ENCODE measurements at places on chromosomes 1 and 21. TPM values are rescaled to one million over a fixed set of nuclear protein-coding genes. Genes with fewer than 3 reads are reported as not detected.
A peak's percentile ranks its signal among the peaks of the same experiment; 100 is the strongest.

The TTC24 gene
- not detected for total RNA-seq

DNA sequence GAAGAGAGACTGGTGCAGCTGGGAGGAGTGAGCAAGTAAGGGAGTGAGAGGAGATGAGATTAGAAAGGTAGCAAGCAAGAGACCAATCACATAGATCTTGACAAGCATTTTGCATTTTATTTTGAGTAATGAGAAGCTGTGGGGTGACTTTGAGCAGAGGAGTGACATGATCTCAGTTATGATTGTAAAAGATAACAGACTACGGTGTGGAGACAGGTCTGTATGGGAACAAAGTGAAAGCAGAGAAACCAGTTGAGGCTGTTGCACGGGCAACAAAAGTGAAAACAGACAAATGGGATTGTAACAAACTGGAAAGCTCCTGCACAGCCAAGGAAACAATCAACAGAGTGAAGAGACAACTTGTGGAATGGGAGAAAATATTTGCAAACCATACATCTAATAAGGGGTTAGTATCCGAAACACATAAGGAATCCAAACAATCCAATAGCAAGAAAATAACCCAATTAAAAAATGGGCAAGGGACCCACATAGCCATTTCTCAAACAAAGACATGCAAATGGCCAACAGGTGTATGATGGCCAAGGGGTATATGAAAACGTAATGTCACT lies 68.4 kb downstream of the SNRPE start:
- H3K4me3 ChIP-seq = no peak overlapping the region
- H3K27me3 ChIP-seq = no peaks in the 10 kb centered on the region
- H3K27ac ChIP-seq = no peak overlapping the region
- no peaks in the 10 kb centered on the region for H3K36me3 ChIP-seq
- DNase-seq = no peak

The LCE2B gene
- total RNA-seq = not detected

DNA sequence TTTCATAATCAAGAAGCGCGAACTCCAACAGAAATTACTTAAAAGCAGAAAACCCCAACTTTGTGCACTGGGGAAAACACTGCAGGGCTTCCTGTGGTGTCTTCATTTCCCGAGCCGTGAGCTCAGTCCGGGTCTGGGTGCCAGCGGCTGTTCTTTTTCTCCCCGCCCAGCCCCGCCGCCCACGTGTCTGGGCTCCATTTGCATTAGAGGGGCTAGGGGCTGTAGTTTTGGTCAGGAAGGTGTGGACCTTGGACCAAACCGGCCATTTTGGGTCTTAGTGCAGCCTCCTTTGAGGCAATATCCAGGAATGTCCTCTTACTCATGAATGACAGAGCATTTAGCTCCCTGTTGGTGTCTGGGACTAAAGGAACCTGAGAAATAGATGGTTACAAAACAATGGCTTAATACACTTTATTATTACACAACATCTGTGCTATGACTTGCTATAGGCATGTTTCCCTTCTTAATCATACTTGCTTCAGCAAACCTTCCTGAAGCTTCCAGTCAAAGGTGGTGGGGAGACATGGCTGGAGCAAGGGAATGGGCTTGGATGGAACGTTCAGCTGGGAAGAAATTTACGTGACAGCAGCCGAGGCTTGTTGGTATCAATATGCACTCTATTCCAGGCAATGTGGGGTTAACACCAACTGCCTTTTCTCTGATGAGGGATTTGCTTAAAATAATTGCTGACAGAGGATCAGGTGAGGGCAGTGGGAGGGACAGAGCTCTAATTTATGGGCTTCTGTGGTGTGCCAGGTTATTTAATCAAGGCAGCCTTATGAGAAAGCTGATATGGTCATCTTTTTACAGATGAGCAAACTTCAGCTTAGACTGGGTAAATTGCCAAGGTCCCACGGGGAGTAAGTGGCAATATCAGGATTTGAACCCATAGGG lies 1.1 kb downstream of the AGTRAP start:
- H3K36me3 ChIP-seq = no peaks in the 10 kb centered on the region
- H3K4me3 ChIP-seq = peak overlapping the region; percentile 83
- peak; percentile 43 for DNase-seq
- H3K27me3 ChIP-seq = no peaks in the 10 kb centered on the region

GRCh38 chr21:18142655-18143054 lies 102.0 kb upstream of the CHODL start:
- H3K36me3 ChIP-seq = no peaks in the 10 kb centered on the region
- H3K4me1 ChIP-seq = no peaks in the 10 kb centered on the region
- no peak overlapping the region for H3K27ac ChIP-seq
- DNase-seq = no peak
- H3K27me3 ChIP-seq = no peaks in the 10 kb centered on the region

The KCNH1 gene
- not detected for total RNA-seq

The CEP104 gene
- 26.0 TPM for total RNA-seq

The HCRTR1 gene
- total RNA-seq = not detected

The CRYBG2 gene
- not detected for total RNA-seq

The SNAP47 gene
- 62.6 TPM for total RNA-seq

DNA sequence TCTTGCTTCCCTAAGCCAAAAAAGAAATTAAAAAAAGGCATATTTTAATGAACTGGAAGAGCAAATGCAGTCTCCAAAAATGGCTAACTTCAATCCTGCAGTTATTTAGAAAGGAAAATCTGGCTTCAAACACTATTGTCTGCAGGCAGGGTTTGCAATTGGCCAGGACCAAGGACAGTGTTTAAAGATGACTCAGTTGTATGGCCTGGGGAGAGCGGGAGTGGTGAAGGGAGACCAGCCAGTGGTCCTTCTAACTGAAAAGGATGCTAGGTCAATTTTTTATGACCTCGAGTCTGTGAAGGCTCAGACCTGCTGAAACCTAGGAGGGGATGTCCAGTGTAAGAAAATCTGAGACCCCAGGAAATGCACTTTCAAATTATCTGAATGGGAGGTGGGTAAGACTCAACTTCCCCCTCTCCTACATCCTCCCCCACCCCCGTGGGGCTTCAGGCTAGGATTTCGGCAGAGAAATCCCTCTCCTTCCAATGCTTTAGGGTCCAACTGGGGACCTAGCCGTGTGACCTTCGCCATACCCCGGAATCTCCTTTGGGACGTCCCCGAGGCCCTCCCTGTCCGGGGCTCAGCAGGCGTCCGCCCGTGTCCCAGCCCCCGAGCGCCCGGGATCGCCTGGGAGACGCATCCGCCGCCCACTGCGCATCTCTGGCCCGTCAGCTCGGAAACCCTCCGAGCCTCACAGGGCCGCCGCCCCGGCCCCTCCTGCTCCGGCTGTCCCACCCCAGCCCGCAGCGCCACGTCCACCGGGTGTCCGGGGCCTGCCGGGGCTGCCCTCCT lies 602 bp upstream of the RIMKLA start:
- H3K4me1 ChIP-seq = no peaks in the 10 kb centered on the region
- peaks cover 54% of the 10 kb centered on the region for H3K27me3 ChIP-seq
- no peak for DNase-seq
- no peaks in the 10 kb centered on the region for H3K36me3 ChIP-seq
- H3K4me3 ChIP-seq = peak overlapping the region; percentile 63

- no peaks in the 10 kb centered on the region for H3K27me3 ChIP-seq
- no peak overlapping the region for H3K4me3 ChIP-seq
- H3K4me1 ChIP-seq = peaks cover 13% of the 10 kb centered on the region
- no peak for DNase-seq
- no peak overlapping the region for H3K27ac ChIP-seq
Observed at GRCh38 chr1:236800623-236801022, 5.5 kb downstream of the MTR start.

GRCh38 chr1:8563944-8564537 lies 246.1 kb downstream of the SLC45A1 start:
- H3K36me3 ChIP-seq = no peaks in the 10 kb centered on the region
- no peak for DNase-seq
- H3K27me3 ChIP-seq = no peaks in the 10 kb centered on the region

- H3K4me3 ChIP-seq = no peak overlapping the region
- peak overlapping the region; percentile 70 for H3K27ac ChIP-seq
- H3K27me3 ChIP-seq = no peaks in the 10 kb centered on the region
- peaks cover 98% of the 10 kb centered on the region for H3K36me3 ChIP-seq
Observed at GRCh38 chr1:151312411-151312810, 14.8 kb downstream of the PI4KB start.

The PADI3 gene
- not detected for total RNA-seq

GRCh38 chr1:184056921-184057555 lies 5.5 kb downstream of the TSEN15 start:
- no peak for DNase-seq
- H3K4me1 ChIP-seq = peaks cover 6% of the 10 kb centered on the region
- no peaks in the 10 kb centered on the region for H3K27me3 ChIP-seq
- no peak overlapping the region for H3K27ac ChIP-seq
- H3K4me3 ChIP-seq = no peak overlapping the region

- H3K4me1 ChIP-seq = peaks cover 8% of the 10 kb centered on the region
- H3K4me3 ChIP-seq = no peak overlapping the region
Observed at GRCh38 chr21:45200581-45201296, 87.0 kb downstream of the POFUT2 start.

DNA sequence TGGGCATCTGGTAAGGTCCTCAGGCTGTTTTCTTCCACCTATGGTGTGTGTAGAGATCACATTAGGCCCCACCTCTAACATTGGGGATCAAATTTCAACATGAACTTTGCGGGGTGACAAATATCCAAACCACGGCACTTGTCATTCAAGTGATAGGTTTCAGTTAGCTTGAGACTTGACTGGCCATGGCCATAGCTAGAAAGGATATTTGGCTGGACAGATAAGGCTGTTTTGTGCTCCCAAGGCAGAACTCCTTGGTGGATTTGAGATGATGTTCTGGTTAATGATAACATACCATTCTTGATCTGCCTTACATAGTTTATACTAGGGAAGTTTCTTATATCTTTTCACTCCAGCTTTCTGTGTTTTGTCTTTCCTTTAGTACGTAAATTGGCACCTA lies 48.5 kb downstream of the CELF3 start:
- no peaks in the 10 kb centered on the region for H3K36me3 ChIP-seq
- no peak for DNase-seq
- peaks cover 21% of the 10 kb centered on the region for H3K4me1 ChIP-seq
- no peak overlapping the region for H3K27ac ChIP-seq
- H3K27me3 ChIP-seq = no peaks in the 10 kb centered on the region

DNA sequence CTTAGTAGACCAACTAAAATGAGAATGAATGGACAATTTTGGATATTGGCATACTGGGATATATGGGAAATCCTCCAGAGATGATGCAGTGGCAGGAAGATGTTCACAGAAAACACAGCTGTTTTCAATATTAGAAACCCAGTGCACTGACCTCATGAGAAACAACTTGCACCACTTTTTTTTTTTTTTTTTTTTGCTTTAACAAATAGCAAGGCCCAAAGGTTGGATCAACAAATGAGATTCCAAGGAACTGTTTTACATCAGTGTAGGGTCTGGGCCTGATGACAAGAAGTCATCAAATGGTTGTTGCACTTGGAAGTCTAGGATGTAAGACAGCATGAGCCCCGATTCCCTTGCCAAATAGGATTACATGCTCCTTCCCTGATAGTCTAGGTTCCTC lies 110.7 kb downstream of the SLC25A24 start:
- no peaks in the 10 kb centered on the region for H3K27me3 ChIP-seq
- no peak for DNase-seq
